ENCODE measurements at places on chromosomes 3 and 15.
A peak's percentile ranks its signal among the peaks of the same experiment; 100 is the strongest.

DNA sequence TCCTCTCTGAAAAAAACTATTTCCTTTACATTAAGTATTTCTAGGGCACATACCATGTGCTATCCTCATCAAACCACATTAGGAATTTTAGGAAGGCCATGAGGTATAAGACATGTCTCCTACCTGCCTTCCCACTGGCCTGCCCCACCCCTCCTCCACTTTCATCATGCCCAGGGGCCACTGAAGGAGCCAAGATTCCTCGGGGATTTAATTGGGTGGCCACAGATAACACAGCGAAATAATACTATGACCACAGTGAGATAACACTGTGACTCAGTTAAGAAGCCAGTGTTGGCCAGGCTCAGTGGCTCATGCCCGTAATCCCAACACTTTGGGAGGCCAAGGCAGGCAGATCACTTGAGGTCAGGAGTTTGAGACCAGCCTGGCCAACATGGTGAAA lies 9.8 kb upstream of the BMF start:
- DNase-seq: no peak

DNA sequence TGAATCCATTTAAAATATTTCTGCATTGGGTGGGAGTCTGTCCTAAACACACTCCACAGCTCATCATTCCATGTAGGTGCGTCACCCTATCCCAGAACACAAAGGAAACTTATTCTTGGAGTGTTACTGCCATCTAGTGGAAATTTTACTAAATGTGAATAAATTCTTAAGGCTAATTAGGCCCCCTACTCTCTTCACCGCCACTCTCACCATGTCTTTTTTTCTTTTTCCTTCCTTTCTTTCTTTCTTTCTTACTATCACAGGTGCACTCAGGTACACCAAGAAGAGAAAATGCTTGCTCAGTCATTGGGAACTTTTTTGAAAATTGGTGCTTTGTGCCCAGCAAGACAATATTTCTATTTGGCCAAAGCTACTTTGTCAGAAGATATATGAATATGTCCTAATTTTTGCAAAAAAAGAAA lies 26.4 kb upstream of the ATP8B4 start:
- DNase-seq: peak; percentile 47

- peak; percentile 84 for DNase-seq
Observed at GRCh38 chr15:43903864-43904290, 77.1 kb downstream of the WDR76 start.

DNA sequence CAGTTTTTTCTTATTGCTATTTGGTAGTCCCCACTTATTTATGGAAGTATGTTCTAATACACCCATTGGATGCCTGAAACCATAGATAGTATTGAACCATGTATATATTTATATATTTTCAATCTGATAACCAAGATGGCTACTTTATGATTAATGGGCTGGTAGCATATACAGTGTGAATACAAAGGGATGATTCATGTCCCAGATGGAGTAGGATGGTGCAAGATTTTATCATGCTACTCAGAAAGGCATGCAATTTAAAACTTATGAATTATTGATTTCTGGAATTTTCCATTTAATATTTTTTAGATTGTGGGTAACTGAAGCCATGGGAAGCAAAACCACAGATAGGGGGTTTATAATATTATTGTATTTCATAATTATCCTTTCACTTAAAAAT lies 35.2 kb downstream of the AP4E1 start:
- no peak for DNase-seq

GRCh38 chr3:42501681-42502428 lies 588 bp upstream of the VIPR1 start:
- no peak for DNase-seq

- DNase-seq: peak; percentile 76
Observed at GRCh38 chr15:66862940-66863335, 160.9 kb downstream of the SMAD6 start.
